Stimulated activated CD4-positive, alpha-beta T cell treated with anti-CD3 and anti-CD28 coated beads, Interleukin-1b, Interleukin-23, amount 100 ng/mL, for 1 hour (primary cell): ENCODE measurements at places on chromosomes 2 and 18.

- DNase-seq: no peak
Observed at GRCh38 chr2:28670856-28671255, 80.8 kb upstream of the PPP1CB start.

DNA sequence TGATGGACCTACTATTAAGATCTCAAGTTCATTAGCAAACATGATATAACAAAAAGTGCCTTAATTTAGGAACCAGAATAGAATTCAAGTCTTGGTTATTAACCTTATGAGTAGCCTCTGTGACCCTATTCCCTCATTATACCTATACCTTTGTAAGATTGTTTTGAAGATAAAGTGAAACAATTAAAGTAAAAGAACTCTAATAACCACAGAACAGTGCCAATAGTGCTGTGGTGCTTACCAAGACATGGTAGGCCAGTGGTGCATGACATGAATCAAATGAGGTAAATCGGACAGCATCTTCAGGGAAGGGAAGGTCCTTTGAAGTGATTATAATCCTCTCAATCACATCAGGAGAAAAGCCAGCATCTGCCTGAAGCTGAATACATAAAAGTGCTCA, 36.4 kb downstream of the METTL4 start:
- DNase-seq: no peak

DNA sequence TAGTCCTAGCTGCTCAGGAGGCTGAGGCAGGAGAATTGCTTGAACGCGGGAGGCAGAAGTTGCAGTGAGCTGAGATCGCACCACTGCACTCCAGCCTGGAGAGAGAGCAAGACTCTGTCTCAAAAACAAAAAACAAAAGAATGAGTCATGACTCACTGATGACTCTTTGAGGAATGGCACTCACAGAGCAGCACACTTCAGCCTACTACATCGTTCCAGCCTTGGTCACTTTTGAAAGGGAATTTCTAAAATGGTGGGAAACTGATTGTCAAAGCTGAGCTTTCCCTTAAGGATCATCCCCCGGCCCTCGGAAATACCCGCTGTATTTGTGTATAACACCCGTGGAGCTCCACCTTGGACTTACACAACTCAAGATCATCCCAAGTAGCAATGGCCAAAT, 217.3 kb upstream of the HS6ST1 start:
- DNase-seq: no peak

DNA sequence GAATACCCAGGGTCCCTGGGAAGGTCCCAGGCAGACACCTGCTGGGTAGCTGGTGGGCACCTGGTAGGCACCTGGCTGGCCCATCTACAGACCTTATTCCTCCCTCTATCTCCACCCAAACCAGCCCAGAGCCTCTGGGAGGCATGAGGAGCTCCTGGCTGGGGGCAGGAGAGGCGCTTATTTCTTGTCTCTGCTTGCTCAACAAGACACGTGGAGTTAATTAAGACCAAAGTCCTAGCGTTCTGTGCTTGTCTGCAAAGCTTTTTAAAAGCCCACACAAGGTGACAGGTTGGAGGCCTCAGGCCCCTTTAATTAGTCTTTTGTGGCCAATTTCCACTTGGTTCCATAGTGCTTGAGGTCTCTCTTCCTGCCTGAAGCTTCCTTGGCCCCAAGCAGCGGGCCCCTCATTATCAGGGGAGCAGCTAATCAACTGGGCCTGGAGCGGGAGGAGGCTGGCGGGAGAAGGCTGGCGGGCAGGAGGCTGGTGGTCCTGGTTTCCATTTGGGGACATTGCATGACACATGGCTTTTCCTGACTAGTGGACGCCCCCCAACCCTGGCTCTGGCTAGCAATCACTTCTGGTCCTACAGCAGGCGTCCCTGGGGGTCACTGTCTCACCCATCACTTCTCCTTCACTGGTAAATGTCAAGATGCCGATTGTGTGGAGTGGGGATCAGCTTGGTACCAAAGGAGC, 65.4 kb upstream of the HDAC4 start:
- DNase-seq: no peak

DNA sequence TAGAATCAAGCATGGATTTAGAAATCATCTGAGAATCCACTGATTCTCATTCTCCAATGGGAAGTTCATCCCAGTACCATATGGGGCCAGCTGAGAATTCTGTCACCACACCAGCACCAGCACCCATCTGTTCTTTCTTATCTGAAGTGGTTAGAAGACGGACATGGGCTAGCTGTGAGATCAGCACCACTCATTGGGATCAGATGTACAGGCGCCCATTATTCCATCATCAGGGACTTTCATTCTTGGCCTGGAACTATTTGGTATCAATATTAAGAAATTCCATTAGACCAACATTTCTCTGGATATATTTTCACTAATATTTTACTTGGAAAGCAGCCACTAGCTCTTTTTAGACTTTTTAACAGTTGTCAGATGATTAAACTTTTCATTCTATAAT, 185.9 kb upstream of the LINC00305 start:
- no peak for DNase-seq

- no peak for DNase-seq
Observed at GRCh38 chr2:218859556-218859987, at the start of gene WNT6. TSS of gene WNT6 (plus strand) at chr2:218859805. CDS start at chr2:218860038, 233 bp downstream.

DNA sequence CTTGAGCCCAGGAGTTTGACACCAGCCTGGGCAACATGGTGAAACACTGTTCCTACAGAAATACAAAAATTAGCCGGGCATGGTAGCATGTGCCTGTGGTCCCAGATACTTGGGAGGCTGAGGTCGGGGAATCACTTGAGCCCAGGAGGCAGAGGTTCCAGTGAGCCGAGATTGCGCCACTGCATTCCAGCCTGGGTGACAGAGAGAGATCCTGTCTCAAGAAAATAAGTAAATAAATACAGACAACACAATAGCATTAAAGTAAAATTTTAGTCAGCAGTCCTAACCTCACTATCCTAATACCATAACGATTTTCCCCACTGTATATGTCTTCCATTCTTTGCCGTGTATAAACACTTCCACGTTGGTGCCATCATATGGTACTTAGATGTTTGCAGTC, 83.0 kb upstream of the MBOAT2 start:
- DNase-seq: no peak

DNA sequence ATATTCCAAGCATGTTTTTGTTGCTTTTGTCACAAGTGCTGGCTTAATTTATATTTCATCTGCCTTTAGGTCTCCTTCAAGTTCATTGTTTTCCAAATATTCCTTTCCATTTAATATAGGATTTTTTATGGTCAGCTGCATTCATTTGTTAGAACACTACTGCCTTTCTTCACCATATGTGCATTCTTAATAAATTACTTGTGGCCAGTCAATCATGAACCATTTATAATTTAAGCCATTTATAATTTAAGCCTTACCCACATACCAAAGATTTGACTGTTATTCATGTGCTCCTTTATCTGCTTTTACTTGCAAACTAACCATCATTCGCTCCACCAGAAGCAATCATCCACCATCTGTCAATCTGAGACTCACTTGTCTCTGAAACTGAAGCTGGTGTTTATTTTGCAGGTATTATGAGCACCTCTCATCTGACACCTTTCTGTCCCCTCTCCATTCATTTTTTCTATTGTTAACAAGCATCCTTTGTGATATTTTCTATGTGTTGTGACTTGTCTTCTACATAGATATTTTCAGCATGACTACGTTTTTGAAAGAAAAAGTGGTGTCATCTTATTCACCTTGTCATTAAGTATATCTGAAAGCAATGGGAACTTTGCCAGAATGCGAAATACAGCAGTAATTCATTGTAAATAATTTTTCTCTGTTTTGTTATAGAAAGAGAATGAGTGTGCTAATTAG, 786.8 kb downstream of the KCNJ3 start:
- no peak for DNase-seq

- DNase-seq: no peak
Observed at GRCh38 chr2:125169022-125169763, 1144.1 kb downstream of the CNTNAP5 start.

- DNase-seq: no peak
Observed at GRCh38 chr2:173353556-173353955, 1.1 kb upstream of the CDCA7 start.

- no peak for DNase-seq
Observed at GRCh38 chr2:47728551-47728950, 54.4 kb upstream of the MSH6 start.

GRCh38 chr2:144190908-144191605, 328.9 kb downstream of the ZEB2 start:
- no peak for DNase-seq
